B cell (primary cell): ENCODE measurements at places on chromosomes 11 and 22. TPM values are rescaled to one million over a fixed set of nuclear protein-coding genes. Genes with fewer than 3 reads are reported as not detected.

- no peak for DNase-seq
Observed at GRCh38 chr11:74480688-74481417, 12.7 kb downstream of the LIPT2 start.

- no peak for DNase-seq
Observed at GRCh38 chr11:122226810-122227379, 110.9 kb upstream of the BLID start.

- DNase-seq, result no peak
Observed at GRCh38 chr11:12731841-12732336, 57.7 kb downstream of the TEAD1 start.

OR5B21 gene
- total RNA-seq, result 0.74 and 1.5 TPM in 2 replicates

RABL2B gene
- total RNA-seq, result 99.0 and 103 TPM in 2 replicates

BUD13 gene
- total RNA-seq, result 24.2 and 24.8 TPM in 2 replicates

TRIOBP gene
- total RNA-seq, result 47.2 and 47.5 TPM in 2 replicates

- DNase-seq, result no peak
Observed at GRCh38 chr11:66717925-66718319, 11.1 kb downstream of the SPTBN2 start.

DNA sequence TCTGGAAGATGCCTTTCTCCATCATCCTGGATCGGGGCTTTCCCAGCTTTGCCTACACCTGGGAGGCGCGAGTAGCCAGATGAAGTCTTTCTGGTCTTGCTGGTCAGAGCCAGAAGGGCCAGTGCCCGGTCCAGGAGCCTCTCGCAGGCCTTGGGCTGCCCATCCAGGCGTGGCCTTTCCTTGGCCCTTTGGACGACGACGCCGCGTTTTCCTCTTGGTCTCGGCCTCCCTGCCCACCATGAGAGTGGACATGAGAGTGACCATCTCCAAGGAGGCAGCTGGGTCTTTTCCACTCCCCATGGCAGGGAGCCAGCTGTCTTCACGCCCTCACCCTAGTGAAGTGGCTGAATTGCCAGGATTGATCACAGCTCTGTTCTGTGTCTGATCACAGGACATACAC is 3.5 kb downstream of the PTDSS2 start:
- no peak for DNase-seq

GP1BB gene
- 0.27 TPM in 1 of 2 replicates, not detected in the other for total RNA-seq

- DNase-seq, result no peak
Observed at GRCh38 chr22:48366591-48366990, 1461.1 kb downstream of the BRD1 start.

HIRA gene
- total RNA-seq, result 34.5 and 40.8 TPM in 2 replicates

- no peak for DNase-seq
Observed at GRCh38 chr22:37094239-37094638, 15.3 kb downstream of the TMPRSS6 start.

DNA sequence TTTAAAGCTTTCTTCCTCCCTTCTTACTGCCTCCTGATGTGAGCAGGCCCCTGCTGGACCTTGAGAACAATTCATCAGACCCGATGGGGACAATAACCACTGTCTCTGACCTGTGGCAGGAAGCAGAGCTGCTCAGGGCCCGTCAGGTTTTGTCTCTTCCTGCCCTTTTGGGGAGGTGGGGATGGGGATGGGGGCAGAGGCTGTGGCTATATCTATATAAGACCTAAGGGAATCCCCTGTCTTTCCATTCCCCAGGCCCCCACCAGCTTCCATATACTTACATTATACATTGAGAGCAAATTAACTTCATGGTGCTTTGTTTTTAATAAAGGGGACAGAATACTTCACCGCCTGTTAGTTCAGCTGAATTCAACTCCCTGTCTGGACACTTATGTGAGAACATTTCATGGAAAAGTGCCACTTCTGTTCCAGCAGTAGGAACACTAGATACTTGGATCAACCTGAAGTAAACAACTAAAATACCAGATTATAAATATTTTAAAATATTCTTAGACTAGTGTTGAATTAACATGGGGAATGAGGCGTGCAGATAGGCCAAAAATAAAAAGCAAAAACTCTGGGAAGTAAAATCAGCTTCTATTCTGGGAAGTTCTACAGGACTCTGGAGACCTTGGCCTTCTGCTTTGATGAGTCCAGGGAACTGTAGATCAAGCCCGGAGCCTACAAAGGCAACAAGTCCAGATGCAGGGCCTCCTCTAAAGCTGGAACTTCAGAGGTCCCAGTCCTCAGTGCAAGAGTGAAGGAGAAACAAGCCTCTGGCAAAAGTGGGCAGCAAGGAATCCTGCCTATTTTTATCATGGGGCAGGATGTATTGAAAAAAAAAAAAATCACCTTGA is 11.1 kb downstream of the ZP1 start:
- no peak for DNase-seq

GRCh38 chr11:65184146-65184545 is 2.4 kb downstream of the CAPN1 start:
- no peak for DNase-seq

LIF gene
- 0.24 and 0.47 TPM in 2 replicates for total RNA-seq

DNA sequence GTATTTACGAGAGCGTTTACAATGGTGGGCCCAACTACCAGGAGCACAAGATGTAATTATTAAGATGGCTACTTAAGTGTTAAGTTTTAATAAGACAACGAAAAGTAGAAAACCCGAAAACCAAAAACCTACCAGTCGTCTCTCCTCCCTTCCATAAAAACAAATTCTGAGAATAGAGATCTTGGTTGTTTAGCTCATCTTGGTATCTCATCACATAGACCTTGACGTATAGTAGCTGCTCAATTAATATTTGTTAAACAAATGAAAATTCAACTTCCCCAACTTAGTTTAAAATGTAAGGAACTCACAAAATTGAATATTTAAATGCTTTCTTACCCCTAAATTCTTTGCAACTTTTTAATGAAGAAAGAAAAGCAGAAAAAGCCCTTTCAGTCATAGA is 669 bp downstream of the KDM4D start:
- no peak for DNase-seq

- DNase-seq, result no peak
Observed at GRCh38 chr22:29320546-29320945, 5.0 kb upstream of the RASL10A start.

GRCh38 chr11:33325451-33325850 is 68.3 kb downstream of the HIPK3 start:
- DNase-seq, result no peak

- DNase-seq, result no peak
Observed at GRCh38 chr22:33897448-33897835, 22.8 kb downstream of the LARGE1 start.
